ENCODE measurements at places on chromosomes 6 and 20. TPM values are rescaled to one million over a fixed set of nuclear protein-coding genes. Genes with fewer than 3 reads are reported as not detected.
A peak's percentile ranks its signal among the peaks of the same experiment; 100 is the strongest.

DNA sequence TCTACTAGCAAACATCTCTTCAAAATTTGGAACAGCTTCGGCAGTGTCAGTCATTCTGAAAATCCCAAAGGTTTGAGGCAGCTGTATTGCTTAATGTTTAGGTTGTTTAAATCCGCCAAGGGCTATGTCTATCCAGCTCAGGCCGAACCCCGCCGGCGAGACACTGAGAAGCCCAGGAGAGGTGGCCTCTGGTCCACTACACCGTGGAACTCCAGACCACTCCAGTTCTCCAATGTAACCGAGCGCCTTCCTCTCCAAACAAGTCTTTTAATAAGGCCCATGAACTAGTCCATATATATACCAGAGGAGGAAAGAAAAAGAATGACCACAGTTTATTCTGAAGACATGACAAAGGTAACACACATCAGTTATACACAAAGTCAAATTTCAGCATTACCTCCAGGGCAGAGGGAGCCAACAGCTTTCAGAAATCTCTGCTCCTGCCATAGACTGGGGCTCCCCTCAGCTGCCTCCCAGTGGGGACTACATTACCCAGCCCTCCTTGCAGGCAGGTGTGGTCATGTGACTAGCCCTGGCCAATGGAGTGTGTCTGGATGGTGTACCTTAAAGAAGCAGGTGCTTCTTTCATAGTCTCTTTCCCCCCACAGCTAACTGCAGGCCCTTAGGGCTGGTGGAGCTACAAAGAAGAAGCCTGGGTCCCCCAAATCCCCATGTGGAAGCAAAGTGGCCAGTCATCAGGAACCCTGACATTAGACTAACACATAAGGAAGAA lies at the start of gene RAMACL:
TSS of gene RAMACL (minus strand) at position 255 of the 733 bp plus-strand sequence. CDS start at position 54, 201 bp downstream.
- peak; percentile 36 for DNase-seq

- DNase-seq, result no peak
These were observed 51.6 kb upstream of the CHD6 start for GRCh38 chr20:41669708-41670263.

GRCh38 chr6:8483650-8484049 lies 48.3 kb upstream of the SLC35B3 start:
- no peak for DNase-seq

DNA sequence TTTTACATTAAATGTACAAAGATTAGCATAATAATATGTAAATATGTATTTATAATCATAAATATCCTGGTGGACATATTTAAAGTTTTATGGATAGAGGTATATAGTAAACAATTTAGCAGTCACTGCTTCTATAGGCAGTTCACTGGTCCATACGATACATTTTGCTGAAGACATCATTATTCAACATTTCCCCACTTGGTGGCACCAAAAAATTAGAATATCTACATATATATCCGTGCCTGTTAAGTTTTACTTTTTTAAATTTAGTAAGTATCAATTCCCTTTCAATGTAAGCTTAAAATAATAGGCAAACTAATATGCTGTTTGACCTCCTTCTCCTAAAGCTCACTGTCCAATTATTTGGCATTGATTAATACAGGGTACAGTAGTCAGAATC lies 64.2 kb downstream of the LMBRD1 start:
- no peak for DNase-seq

TULP4 gene
- 63.1 TPM for total RNA-seq
